Psoas muscle (tissue), 8 donors: ENCODE measurements at places on chromosomes 3 and 15. TPM values are rescaled to one million over a fixed set of nuclear protein-coding genes. Genes with fewer than 3 reads are reported as not detected.

DNA sequence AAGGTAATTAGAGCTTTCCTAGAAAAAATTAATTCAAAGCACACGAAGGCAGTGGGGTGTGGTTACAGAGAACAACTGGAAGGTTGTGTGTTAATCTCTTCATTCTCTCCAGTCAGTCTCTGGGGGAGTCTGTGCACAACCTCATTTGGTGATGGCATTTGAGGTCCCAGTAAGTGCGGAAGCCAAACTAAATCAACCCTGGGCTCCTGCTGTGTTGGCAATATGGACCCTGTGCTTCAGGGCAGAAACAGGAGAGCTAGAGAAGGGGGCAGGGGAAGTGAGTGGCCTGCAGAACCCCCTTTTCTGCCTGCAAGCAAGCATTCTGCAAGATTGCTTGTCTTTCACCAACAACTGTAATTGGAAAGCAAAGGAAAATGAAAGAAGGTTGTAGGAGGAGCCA lies 195.9 kb upstream of the ST8SIA2 start:
- no peaks in the 10 kb centered on the region for H3K27me3 ChIP-seq
- H3K4me3 ChIP-seq: no peak overlapping the region
- no peak for DNase-seq

GRCh38 chr15:61337541-61337940 lies 108.4 kb upstream of the RORA start:
- no peaks in the 10 kb centered on the region for H3K36me3 ChIP-seq
- peaks cover 1% of the 10 kb centered on the region for H3K27me3 ChIP-seq
- no peak for DNase-seq
- H3K27ac ChIP-seq: no peak overlapping the region
- H3K4me1 ChIP-seq: no peaks in the 10 kb centered on the region

DNA sequence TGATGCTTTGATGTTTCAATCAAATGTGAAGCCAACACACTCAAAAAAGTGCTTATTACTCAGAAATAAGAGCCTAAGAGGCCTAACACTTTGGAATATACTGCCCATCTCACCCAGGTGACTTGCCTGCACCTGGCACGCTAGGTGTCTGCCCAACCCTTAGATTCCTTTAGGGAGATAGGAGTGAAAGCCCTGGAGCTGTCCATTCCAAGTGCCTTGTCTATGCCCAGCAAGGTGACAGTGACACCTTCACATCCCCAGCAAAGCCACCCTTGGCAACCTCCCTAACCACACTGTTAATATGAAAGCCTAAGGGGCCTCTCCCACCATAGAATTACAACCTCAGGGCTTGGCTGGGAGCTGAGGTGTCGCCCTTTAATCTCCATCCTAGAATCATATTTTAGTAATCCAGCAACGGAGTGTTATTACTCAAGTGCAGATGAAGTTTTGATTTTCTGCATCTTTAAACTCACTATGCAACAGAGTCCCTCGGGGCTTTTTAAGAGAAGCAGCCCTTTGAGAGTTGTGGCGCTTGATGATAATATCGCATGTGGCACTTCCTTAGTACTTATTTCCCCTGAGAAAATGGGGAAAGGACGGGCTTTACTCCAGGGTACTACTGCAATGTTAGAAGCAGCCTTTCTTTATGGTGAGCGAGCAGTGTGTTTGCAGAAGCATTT lies 24.8 kb downstream of the ATP10A start:
- no peak overlapping the region for H3K27ac ChIP-seq
- no peak for DNase-seq

- H3K36me3 ChIP-seq: no peaks in the 10 kb centered on the region
- no peak overlapping the region for H3K27ac ChIP-seq
- H3K27me3 ChIP-seq: peaks cover 5% of the 10 kb centered on the region
- DNase-seq: no peak
- H3K4me3 ChIP-seq: peak overlapping the region; percentile 67
- H3K4me1 ChIP-seq: peaks cover 28% of the 10 kb centered on the region
These were observed 451 bp downstream of the ONECUT1 start for GRCh38 chr15:52789601-52790168.

DNA sequence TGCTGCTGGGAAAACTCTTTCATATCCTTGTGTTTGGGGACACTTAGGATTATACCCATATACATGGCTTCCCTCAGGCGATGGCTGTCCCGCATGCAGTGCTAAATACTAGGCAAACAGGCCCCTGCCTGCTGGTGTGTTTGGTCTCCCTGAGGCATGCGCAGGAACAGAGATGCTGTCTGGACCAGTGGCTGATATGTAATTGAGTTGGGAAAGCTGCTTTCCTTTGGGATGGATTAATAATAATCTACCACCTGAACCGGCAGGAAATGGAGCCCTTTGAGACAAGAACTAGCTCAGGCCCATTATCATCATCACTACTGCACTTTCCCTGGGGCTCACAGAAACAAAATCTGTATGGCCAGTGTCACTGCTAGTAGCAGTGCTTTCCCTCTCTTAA lies 18.0 kb downstream of the ZDHHC3 start:
- peaks cover 3% of the 10 kb centered on the region for H3K4me1 ChIP-seq
- DNase-seq: no peak
- H3K27me3 ChIP-seq: no peaks in the 10 kb centered on the region
- peaks cover 27% of the 10 kb centered on the region for H3K36me3 ChIP-seq
- H3K4me3 ChIP-seq: no peak overlapping the region

The CXCR6 gene
- total RNA-seq: 0.50 TPM

The POTEB gene
- not detected for total RNA-seq

The ECE2 gene
- total RNA-seq: not detected

The TMEM266 gene
- 2.6 TPM for total RNA-seq
